ENCODE measurements at places on chromosomes 6 and 20.

- DNase-seq = no peak
These were observed at the start of gene SLC52A3 for GRCh38 chr20:768426-768978. Gene SLC52A3, minus strand, starts transcription at chr20:768500. Its CDS starts 2,726 bp downstream, at chr20:765774.

DNA sequence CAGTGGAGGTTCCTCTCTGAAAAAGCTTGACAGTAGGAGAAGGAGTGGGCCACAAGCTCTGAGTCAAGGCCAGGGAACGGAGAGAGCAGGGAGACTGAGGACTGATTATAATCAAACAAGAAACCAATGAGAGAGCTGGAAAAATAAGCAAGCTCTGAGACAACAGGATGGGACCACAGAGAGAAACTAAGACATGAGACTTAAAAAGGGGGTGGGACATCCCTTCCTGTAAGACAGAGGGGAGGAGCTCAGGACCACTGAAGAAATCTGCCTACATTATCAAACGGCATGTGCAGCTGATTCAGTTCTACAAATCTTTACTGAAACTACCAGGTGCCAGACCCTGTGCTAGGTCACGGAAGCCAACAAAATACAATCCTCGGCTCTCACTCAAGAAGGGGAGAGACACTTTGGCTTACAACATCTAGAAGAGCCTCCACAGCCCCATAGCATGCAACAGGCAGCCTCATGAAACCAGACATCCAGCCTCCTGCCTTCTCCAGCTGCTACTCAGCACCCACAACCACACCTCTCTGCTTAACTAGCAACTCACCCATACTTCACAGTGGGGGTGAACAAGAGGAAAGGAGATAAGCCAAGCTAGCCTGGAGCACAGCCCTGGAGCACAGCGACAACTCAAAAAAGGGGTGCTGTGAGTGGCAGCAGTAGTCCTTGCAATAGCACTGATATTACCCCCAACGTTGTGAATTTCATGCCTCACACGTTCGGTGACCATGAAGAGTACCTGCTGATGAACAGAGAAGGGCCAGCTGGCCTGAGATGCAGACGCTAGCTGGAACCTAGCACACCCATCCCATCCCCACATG is 39.1 kb upstream of the ANKRD60 start:
- DNase-seq = no peak

- no peak for DNase-seq
These were observed 6.8 kb upstream of the POU3F2 start for GRCh38 chr6:98827295-98828159.

DNA sequence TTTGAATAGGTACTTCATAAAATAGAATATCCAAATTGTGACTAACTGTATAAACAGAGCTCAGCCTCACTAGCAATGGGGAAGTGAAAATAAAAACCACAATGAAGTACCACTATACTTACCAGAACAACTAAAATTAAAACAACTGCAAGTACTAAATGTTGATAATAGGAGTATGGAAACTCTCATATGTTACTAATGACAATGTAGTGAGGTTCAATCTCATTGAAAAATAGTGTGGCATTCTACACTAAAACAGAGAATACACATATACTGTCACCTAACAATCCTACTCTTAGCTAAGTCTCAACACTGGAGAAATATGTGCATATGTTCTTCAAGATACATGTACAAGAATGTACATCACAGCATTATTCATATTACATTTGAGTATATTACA is 132.0 kb upstream of the CARMIL1 start:
- DNase-seq = no peak

DNA sequence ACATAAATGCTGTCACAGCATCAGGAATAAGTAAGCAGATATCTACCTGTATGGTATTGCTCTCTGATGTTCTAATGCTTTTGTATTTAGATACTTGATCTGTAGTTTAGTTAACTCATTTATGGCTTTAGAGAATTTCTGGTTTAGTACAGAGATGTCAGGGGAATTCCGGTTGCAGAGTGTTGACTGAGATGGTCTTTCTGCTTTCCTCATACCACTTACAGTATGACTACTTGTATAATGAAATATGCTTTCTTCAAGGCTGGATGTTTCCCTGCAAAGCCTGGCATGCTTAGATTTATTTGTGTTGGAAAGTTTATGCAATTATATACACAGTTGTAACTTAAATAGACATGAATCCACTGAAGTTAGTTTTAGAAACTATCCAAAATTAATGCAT is 278.4 kb downstream of the CDH26 start:
- DNase-seq = no peak

GRCh38 chr6:167341665-167342655 is 17.1 kb downstream of the TTLL2 start:
- DNase-seq = no peak

- no peak for DNase-seq
These were observed 102.9 kb downstream of the SLX4IP start for GRCh38 chr20:10537850-10538480.

- no peak for DNase-seq
These were observed 32.2 kb upstream of the LAMP5 start for GRCh38 chr20:9482180-9482579.

- no peak for DNase-seq
These were observed 19.0 kb upstream of the STX11 start for GRCh38 chr6:144131248-144131709.

- no peak for DNase-seq
These were observed 21.5 kb downstream of the TPBG start for GRCh38 chr6:82385102-82385501.

- DNase-seq = no peak
These were observed 343.4 kb downstream of the TBC1D32 start for GRCh38 chr6:120990866-120991265.

GRCh38 chr20:38199501-38200390 is 34.7 kb upstream of the TGM2 start:
- DNase-seq = no peak

DNA sequence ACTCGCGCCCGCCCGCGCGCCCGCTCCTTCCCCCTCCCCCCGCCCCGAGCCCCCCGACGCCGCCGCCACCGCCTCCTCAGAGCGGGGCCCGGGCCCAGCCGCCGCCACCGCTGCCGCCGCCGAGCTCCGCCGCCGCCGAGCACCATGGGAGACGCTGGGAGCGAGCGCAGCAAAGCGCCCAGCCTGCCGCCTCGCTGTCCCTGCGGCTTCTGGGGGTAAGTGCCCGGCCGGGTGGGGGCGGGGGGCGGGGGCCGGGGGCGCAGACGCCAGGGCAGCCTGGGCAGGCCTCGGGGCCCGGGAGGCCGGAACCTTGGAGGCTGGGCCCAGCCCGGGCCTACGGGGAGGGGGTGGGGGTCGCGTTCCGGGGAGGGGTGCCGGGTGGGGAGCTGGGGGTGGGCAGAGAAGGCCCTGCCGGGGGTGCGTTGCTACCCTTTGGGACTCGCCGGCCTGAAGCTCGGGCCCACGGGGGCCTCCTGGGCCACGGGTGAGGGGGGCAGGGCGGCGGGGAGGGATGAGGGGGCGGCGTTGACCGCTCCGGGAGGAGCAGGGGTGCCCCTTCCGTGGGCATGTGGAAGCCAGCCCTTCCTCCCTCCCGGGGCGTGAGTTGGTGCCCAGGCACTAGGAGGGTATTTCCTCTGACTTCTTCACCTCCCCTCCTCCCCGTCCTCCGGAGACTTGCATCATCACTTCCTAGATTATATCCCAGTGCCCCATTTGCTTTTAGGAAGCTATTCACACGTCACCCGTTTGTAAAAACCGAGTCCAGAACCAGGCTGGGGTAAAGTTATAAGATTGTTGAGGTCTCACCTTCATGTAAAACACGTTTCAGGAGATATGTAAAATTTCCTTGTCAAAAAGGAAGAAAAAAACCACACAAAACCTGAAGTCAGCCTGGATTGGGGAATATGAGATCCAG is 533 bp downstream of the ZFAND3 start:
- peak; percentile 49 for DNase-seq

GRCh38 chr6:94175465-94175864 is 756.1 kb upstream of the EPHA7 start:
- no peak for DNase-seq

GRCh38 chr6:41505122-41506049 is 40.8 kb upstream of the FOXP4 start:
- peak; percentile 40 for DNase-seq

DNA sequence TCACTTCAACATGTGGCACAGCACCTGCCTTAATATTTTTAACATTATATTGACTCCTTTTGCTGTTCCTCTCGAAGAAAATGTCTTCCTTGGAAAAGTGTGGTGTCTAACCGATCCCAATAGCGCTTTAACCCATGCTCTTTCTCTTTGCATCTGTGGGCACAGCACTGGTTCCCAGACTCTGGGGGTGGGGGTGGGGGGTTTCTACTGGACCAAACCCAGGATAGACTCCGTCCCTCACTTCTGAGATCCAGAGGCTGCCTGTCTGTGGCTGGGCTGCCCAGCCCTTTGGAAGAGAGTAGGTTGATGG is 3.9 kb upstream of the ZNF292 start:
- no peak for DNase-seq

DNA sequence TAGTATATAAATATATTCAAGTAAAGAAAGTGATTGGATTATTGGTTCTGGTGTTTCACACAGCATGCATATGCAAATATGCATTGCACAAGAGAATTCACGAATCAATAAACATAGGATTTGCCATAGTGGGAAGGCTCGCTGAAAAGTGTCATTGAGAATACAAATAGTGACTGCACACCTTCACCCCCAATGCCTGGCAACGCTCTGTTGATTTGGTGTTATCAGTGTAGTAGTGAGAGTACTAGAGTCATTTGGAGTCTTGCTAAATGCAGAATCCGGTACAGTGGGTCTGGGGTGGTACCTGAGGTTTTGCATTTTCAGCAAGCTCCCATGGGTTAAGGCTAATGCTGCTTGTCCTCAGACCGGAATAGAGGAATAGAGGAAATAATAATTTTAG is 49.7 kb upstream of the NAA20 start:
- no peak for DNase-seq

GRCh38 chr6:139124887-139125672 is 9.8 kb upstream of the HECA start:
- no peak for DNase-seq

DNA sequence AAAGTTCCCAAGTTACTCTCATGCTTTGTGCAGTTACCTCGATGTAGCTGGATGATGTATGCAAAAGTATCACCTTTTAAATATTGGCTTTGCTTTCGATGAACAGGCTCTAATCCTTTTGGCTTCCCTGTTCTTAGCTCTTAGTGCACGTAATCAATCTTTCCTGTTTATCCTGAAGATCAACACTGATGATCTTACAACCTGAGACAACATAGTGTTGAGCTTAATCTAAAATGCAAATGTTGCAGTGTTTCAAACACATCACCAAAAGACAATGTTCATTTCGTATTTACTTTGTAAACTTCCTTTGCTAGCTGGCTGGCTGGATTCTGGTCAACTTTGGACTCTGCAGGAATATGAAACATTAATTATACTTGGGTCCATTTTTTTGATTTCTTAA is 132.1 kb downstream of the THEMIS start:
- DNase-seq = no peak

DNA sequence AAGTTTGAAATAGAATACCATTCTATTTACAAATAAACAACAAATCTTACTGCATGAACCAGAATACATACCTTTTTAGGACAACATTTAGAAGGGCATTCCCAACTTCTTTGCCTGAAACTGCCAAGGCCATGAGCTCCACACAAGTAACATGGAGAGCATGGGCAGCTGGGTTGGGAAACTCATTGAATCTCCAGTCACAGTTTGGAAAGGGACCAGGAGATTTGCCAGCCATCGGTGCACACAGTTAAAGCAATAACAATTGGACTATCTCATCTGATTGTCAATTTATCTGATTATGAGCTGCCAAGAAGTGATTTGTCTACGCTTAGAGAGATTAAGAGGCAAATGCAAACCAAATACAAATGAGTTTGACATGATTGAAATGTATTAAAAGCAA is 19.9 kb downstream of the ARG1 start:
- no peak for DNase-seq

DNA sequence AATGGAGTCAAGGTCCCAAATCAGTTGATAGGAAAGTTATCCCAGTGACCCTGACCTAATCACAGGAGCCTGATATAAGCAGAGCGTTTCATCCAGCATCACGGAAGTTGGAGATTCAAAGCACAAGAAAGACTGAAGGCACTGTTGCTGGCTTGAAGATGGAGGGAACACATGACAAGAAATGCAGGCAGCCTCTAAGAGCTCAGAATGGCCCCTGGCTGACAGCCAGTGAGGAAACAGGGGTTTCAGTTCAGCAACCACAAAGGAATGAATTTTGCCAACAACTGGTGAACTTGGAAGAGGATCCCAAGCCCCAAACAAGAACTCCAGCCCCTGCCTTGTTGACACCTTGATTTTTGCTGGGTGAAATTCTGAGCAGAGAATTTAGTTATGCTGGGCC is 778.5 kb downstream of the MAFB start:
- DNase-seq = no peak

GRCh38 chr6:66403966-66404365 is 696.9 kb upstream of the EYS start:
- no peak for DNase-seq

- DNase-seq = no peak
These were observed 126.2 kb upstream of the EDN1 start for GRCh38 chr6:12163744-12164507.

GRCh38 chr6:136014454-136015437 is 163.2 kb downstream of the PDE7B start:
- no peak for DNase-seq

- no peak for DNase-seq
These were observed 101.1 kb upstream of the PLCB4 start for GRCh38 chr20:8967641-8968245.

- DNase-seq = no peak
These were observed 43.2 kb upstream of the TXNDC5 start for GRCh38 chr6:7953753-7954152.

DNA sequence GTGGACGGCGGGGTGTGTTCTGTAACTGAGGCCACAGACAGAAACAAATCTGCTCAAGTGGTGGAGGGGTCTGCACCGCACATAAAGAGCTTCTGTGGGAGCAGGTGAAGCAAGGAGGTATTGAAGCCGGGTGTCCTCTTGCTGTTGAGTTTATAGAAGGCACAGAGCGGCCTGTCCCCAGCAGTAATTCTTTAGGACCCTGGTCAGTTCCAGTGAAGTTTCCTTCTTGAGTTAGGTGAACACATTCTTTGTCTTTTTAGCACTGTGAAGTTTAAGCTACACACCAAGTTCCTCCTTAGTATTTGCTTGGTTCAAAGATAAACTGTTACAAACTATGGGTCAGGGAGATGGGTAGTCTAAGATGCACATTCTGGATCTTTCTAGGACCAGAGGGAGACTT is 6.1 kb downstream of the PRDM1 start:
- DNase-seq = no peak

DNA sequence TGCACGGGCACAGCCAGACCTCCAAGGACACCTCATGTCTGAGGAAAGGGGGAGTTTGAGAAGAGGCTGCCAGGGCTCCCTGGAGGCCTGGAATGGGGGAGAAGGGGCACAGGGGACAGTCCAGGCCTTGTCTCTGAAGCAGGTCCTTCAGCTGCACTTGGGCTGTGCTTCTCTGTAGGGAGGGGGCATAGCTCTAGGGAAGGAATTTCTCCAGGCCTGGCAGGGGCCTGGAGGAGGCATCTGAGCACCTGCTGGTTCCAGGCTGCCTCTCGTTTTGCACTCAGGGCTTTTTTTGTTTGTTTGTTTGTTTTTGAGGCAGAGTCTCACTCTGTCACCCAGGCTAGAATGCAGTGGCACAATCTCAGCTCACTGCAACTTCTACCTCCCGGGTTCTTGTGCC is 67.7 kb downstream of the BCAS4 start:
- no peak for DNase-seq

- no peak for DNase-seq
These were observed 1022.2 kb upstream of the GJE1 start for GRCh38 chr6:141110481-141110880.
